ENCODE measurements at places on chromosomes 2 and 18.

- no peak for DNase-seq
Observed at GRCh38 chr2:204258890-204259289, 286.4 kb upstream of the PARD3B start.

GRCh38 chr2:224252631-224253030 is 149.3 kb downstream of the FAM124B start:
- no peak for DNase-seq

DNA sequence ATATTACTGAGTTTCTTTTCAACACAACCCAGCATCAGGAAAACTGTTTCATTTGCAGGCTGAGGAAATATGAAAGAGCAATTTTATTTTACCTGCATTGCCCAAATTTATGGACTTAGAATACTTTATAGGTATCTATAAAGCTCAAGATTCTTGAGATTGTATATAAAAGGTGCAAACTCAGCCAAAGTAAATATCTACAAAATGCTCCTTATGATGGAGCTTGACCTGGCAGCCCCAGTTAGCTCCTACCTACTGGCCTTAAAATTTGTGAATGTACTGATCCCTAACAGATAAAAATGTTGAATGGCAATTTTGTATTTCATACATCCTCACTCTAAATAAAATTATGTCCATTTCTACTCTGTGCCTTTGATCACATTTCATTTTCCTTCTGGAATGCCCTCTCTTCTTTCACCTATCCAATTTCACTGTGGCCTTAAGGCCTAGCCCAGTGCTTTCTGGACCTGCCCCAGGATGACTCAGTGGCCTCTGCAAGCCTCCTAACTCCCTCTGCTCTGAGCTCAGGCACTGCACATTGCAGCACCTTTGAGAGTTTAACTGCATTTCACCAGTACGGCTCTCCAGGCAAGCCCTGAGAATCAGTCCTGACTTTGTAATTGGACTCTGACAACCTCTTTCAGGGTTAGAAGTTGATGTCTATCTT is 125.9 kb downstream of the ANTXR1 start:
- no peak for DNase-seq

DNA sequence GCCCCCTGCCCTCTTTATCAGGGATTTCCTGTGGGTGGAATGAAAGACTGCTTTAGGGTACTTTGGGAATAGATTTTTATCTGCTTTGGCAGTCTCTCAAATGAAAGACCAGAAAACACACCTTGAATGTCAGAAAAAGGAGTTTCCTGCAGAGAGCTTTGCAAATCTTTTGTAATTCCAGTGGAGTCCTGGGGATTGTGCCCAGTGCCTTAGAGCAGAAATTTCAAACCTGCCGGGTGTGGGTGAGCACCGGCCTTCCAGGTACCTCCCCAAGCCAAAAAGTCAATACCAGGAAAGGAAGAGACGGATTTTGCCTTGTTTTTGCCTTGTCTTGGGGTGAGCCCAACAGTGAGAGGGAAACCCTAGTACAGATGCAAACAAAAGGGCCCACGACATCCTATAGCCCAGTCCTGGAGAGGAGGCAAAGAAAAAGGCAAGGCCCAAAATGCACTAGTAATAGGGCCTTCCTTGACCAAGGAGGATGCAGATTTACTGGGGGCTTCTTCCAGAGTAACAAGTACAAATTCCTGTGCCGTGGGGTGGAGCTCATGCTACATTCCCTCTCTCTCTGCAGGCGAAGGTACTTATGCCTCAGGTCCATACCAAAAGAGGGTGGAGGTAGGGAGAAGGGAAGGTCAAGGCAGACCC is 36.4 kb downstream of the FOXI3 start:
- no peak for DNase-seq

DNA sequence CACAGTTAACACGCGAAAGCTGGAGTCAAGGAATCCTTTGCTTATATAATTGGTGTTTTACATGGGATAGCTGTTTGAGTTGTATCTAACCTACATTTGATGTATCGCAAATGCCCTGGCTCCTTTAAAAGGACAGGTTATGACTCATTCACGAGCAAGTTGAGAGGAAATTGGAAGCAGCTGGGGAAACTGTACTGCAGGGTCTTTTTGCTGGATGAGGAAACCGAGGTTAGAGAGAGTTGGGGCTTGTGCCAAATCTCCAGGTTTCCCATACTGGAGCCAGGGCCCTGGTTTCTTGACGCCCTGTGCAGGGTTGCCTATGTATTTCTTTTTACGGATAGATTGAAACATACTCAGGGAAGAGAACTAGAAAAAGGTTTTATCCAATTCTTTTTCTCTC is 60.0 kb upstream of the SPTBN1 start:
- DNase-seq, result no peak

GRCh38 chr2:53260568-53260967 is 507.0 kb upstream of the CHAC2 start:
- no peak for DNase-seq

- no peak for DNase-seq
Observed at GRCh38 chr18:8776013-8776943, 70.9 kb downstream of the MTCL1 start.

- DNase-seq, result no peak
Observed at GRCh38 chr2:216425008-216425787, 12.9 kb downstream of the SMARCAL1 start.

GRCh38 chr2:136424112-136424511 is 306.2 kb upstream of the CXCR4 start:
- no peak for DNase-seq

DNA sequence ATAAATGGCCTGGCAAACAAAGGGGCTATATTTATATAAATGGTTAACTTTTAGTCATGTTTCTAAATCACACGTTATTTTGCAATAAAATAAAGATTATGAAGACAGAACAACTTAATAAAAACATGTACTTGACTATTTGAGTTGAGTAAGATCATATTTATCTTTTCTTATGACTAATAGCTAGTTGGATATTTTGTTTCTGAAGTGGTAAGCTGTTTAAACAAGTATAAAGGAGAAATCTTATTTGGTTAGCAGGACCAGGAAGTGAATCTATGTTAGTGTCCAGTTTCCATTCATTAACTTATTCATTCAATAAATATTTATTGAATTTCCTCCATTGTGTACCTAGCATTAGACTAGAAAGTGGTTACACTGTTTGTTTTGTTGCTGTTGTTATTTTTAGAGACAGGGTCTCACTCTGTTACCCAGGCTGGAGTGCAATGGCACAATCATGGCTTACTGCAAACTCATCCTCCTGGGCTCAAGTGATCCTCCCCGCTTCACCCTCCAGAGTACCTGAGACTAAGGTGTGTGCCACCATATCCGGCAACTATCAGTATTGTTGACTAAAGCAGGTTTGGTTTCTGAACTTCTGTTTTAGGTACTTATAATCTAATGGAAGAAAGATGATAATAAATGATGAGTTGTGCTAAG is 312.6 kb downstream of the DPP10 start:
- DNase-seq, result no peak

DNA sequence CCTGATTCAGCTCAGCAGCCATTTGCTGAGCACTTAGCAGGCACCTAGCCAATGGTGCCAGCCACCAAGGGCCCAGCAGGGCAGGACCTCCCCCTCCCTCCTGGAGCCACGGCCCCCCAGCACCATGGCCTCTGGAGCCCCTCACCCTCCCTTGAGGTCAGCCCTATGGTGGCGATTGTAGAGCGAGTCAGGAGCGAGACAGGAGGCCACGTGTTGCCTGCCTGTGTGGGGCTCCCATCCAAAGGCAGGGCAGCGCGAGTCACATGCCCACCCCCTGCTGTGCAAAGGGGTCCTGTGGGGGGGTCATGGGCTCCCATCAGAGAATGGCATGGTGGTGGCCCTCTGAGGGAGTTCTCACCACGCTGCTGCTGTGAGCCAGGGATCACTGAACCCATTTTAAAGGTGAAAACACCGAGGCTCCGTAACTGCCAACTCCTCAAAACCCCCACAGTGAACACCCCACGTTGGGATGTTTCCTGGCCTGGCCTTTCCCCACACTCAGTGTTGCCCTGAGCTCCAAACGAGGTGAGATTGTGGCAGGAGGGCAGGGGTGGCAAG is 35.6 kb downstream of the RAMP1 start:
- no peak for DNase-seq

DNA sequence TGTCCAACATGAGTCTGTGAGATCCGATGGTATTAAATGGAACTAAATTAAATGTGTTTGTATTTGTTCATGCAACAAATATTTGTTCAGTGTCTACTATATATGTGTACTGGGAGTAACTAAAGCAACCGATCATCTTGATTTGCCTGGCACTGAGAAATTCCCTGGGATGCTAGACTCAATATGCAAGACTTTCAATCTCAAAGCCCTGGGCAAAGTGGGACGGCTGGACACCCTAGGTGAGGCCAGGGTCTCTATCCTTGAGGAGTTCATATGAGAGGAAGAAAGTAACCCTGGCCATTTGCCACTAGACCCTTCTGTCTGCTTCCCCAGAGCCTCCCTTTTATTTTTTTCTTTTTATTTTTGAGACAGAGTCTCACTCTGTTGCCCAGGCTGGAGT is 44.0 kb upstream of the HPCAL1 start:
- no peak for DNase-seq

DNA sequence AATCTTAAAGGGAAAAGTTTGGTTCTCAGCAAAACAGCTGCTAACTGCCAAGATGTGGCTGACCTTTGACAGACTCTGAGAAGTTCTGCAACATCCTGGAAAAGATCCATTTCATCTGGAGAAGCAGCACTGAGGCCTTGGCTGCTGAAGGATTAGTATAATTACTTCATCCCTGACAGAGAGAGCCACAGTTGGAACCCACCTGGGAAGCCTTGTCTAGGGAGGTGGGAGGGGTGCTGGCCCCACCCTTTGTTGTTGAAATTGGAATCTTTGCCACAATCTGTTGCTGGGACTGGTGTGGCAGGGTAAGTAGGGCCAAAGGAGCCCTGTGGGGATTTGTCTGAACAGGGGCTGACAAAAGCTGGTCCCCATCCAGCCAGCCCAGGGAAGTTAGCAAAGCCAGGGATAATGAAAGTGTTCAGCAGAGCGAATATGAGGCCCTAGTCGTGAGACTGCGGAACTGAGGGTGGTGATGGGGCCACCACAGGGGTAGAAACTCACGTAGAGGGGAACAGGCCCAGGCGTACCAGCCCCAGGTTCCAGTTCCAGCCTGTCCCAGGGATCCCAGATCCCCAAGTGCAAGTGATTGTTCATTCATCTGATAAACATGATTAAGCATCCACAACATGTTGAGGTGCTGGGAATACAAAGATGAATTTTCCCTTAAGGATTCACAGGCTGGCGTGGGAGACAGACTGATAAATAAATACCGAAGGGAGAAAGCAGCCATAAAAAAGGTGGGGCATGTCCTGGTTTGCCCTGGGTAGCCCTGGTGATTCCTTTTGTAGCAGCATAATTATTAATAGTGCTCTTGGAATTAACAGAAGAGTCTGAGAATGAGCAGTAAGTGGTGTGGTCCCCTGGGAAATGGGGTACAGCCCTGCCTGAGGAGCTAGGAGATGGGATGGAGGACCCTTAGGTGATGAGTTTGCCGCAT is 60.0 kb downstream of the MYO1B start:
- peak; percentile 78 for DNase-seq
